ENCODE measurements at places on chromosomes 11 and 22.

- no peak for DNase-seq
Observed at GRCh38 chr11:47536915-47537314, 16.0 kb downstream of the CELF1 start.

DNA sequence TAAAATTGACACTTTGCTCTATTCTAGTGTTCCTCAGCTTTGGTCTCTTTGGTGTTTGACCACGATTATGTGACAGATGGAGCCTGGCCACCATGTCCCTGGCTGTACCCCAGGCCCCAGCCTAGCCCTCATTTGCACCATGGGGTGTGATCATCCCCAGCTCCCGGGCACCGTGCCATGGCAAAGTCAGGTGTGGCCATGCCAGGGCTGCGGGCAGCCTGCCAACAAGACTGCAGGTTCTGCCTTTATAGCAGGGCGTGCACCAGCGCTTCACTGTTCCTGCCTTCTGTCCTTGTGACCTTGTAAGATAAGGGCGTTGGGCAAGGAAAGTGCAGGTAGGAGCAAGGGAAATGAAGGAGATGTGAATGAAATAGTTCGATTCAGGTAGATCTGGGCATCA, 22.4 kb upstream of the APOBEC3A start:
- peak; percentile 97 for DNase-seq

DNA sequence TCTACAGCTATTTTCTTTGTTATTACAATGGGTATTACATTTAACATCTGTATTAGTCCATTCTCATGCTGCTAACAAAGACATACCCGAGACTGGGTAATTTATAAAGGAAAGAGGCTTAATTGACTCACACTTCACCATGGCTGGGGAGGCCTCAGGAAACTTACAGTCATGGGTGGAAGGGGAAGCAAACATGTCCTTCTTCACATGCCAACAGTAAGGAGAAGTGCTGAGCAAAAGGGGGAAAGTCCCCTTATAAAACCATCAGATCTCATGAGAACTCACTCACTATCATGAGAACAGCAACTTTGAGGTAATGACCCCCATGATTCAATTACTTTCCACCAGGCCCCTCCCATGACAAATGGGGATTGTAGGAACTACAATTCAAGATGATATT, 16.5 kb upstream of the KMT5B start:
- no peak for DNase-seq

DNA sequence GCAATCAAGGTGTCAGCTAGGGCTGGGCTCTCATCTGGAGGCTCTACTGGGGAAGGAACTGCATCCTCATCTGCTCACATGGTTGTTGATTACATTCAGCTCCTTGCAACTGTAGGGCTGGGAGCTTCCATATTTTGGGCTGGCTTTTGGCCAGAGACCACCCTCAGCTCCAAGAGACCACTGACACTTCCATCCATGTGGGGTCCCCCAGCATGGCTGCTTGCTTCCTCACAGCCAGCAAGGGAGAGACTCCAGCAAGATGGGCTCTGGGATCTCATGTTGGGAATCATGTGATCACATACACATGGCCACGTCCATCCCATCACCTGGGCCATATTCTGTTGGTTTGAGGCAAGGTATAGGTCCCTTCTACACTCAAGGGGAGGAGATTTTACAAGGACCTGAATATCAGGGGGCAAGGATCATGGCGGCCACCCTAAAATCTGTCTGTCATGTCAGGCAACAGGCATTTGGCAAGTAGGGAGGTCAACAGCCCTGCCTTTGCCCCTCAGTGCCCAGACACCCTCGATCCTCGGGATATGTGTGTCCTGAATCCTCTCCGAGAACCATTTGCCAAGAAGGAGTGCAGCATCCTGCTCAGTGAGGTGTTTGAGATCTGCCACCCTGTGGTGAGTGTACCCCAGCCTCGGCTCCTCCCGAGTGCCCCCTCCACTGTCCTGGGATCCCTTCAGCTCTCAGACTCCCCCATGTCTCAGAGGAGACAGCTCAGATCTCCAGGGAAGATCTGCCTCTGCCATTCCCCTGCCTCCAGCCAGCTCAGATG, 48.7 kb downstream of the OTOG start:
- no peak for DNase-seq

GRCh38 chr11:131157678-131158077, 212.7 kb upstream of the NTM start:
- DNase-seq: no peak

DNA sequence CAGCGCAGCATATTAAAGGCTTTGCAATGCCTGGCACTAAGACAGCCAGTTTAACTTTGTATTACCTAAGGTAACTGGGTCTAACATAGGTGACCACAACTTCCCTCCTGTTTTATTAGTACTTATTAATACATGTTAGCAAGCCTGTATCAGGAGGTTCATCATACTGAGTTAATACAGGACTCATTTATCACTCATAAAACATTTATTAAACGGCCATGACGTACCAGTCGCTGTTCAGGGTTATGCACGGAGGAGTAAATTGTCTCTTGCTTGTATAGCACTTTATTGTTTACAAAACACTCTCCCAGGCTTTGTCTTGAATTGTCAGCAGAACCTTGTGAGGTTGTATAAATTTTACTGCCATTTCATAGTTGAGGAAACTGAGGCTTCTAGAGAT, 55.7 kb downstream of the TEAD1 start:
- DNase-seq: no peak

GRCh38 chr11:117520966-117521365, 193.3 kb downstream of the CEP164 start:
- no peak for DNase-seq

GRCh38 chr11:66564538-66564937, 3.9 kb downstream of the CTSF start:
- no peak for DNase-seq

DNA sequence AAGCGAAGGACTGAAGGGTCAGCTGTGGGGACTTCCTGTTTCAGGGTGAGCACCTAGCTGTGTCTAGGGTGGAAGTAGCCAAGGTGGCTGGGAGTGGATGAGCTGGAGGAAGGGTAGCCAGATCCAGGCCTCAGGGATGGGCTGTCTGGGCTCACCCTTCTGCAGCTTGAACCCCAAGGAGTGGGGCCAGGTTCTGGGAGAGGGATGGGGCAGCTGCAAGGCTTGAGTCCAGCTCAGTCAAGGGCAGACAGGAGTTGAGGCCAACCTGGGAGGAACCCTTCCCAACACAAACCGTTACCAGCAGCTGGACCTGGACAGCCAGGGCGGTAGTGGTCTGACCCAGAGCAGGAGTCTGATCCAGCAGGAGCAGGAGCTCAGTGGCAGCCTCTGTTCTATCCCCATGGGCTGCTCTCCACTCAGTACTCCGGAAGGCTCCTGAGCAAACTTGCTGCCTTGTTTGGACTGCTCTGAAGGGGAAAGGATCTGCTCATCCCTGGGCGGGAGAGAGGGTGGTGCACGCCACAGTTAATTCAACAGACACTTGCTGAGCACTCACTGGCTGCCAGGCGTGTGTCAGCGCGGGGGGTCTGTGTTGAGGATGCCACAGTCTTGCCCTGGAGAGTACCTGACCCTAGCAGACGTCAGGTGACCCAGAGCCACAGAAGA, 53.8 kb upstream of the THY1 start:
- no peak for DNase-seq

GRCh38 chr22:17422736-17423343, 53.6 kb downstream of the CECR2 start:
- DNase-seq: no peak

DNA sequence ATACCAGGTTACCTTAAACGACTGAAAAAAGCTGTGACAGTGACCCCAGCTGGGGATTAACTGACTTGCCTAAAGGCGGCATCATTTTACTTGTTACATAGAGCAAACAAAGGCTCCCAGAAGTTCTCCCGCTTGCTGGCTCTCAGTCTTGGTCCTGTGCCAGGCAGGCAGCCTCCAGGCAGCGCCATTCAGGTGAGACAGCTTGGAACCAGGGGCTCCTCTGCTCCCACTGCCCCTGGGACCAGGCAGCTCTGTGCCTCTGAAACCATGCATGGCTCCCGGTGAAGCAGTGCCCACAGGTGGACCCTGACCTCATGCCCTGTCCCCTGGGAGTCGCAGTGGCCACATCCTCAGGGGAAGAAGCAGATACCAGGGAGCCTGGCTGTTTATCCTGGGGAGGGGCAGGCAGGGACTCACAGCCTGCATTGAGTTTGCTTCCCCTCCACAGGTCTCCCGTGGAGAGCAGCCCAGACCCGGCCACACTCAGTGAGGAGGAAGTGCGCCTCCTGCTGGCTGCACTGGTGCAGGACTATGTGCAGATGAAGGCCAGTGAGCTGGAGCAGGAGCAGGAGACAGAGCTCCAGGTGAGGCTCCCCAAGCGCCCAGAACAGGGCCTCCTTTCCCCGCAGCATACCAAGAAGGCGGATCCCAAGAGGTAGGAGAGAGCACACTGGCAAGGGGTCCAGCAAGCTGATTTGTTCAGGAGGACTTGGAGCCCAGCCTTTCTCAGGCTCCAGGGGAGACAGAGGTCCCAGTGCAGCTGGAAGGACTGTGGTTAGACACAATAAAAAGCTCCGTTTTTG, 15.6 kb upstream of the CYP2R1 start:
- peak; percentile 82 for DNase-seq

DNA sequence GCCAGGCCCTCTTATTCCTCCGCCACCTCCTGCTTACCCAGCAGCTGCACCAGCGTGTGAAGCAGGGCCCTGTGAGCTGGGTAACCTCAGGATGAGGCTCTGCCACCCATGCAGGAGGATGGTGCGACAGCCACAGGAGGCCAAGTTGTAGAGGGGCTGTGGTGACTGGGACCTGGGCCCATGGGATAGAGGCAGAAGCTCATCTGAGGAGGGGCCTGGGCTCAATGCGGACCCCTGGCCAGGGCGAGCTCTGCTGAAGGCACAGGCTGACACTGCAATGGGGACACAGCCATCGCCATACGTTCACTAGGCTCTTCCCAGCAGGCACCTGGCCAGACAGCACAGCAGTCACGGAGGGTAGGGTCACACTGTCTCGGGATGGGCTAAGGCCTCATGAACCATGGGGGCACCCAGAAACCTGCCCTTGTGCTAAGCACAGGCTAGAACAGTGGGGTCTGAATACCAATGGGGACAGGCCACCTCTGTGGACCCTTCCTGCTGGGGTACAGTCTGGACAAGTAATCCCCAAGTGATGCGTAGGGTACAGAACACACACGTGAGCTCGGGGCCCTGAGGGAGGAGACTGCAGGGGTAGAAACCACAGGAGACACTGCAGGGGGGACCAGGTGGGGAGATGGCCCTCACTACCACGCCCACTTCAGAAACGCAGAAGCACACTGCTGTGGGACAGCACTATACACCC, 35.3 kb downstream of the GNB1L start:
- no peak for DNase-seq

GRCh38 chr11:64146036-64146955, 19.6 kb downstream of the MACROD1 start:
- DNase-seq: peak; percentile 71

Data from Calu3 (cell line).